T-helper 17 cell (primary cell): ENCODE measurements at places on chromosomes 3 and 15.

- DNase-seq = no peak
Measured at GRCh38 chr3:183698756-183699155, 1.2 kb downstream of the YEATS2 start.

- DNase-seq = no peak
Measured at GRCh38 chr3:69161587-69162307, 39.4 kb upstream of the LMOD3 start.

DNA sequence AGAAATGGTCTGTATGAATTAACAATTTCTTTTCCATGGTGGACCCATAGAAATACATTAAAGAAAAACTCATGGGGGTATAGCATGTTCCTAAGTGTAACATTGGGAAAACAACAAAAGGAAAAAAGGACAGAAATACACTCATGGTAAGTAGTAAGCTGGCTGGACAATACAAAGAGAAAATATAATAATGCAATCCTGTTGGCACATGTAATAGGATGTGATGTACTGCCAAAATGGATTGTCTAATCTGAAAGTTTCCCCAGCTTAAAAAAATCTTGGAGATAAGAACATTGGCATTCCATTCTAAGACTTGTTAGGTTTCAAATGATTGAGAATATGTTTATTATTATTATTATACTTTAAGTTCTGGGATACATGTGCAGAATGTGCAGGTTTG is 128.1 kb downstream of the MBNL1 start:
- no peak for DNase-seq

DNA sequence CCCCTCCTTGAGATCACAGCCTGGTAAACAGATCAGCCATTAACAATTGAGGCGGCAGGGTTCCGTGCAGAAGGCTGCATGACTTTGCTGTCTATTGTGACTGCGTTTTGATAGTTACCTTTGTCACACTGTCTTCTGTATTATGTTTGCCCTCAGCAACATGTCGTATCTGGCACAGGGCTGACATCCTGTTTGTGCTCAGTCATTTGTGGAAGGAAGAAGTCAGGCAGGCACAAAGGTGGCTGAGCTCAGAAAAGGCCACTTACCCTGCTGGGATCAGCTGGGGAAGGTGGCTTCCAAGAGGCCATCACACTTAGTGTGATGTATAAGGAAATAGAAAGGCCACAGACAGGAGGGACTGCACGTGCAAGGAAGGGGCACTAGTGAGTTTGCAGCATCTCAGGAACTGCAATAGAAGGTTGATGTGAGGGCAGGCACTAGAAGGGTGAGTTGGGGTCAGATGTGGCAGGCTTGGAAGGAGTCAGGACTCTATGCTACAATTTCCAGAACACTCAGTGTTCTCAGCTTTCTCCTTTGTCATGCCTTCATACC is 13.4 kb downstream of the PML start:
- DNase-seq = no peak
